H9 (cell line): ENCODE measurements at places on chromosomes 12 and 14.

DNA sequence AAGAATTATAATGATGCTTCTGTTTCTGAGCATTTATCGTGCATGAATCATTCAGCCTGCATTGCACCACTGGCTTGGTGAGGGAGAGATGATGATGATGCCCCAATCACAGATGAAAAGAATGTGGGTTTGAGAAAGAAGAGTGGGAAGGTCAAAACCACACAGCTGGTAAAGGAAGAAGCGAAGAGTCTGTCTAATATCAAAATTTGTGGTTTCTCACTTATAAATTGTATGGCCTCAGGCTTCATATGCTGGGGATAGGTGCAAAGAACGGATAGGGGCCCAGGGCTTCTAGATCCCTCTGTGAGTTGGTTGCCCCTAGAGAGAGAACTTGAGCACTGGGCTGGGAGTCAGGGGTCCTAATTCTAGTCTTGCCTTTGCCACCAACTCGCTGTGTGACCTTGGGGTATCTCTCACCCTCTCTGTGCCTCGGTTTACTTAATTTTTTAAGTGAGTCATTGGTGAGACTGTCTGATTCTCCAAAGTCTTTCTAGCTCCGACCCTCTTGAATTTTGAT is 2.2 kb downstream of the OASL start:
- no peak for DNase-seq

- DNase-seq, result no peak
Observed at GRCh38 chr12:116136340-116136739, 141.2 kb downstream of the MED13L start.

GRCh38 chr12:62903151-62903550 is 31.8 kb downstream of the PPM1H start:
- DNase-seq, result no peak

- DNase-seq, result no peak
Observed at GRCh38 chr14:104474495-104475213, 104.9 kb upstream of the C14orf180 start.

- DNase-seq, result no peak
Observed at GRCh38 chr14:105064001-105064400, 1.2 kb downstream of the GPR132 start.

- DNase-seq, result no peak
Observed at GRCh38 chr12:11896417-11896929, 174.3 kb upstream of the BCL2L14 start.

DNA sequence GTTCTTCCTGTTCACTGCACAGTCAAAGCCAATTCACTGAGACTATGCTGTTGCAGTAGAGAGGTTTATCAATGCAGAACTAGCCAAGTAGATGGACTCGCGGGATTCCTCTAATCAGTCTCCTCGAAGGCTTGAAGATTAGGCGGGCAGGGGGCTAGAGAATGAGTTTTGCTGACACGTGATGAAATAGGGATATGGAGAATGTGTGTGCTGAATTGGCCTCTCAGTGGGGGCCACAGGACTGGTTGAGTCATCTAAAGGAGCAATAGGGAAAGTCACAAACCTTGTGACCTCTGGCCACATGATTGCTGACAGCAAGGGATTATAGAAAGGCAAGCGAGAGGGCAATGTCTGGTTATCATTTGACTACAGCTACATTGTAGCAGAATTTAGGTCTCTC is 12.7 kb downstream of the MIPOL1 start:
- no peak for DNase-seq

GRCh38 chr12:45475594-45475993 is 253.9 kb upstream of the ARID2 start:
- no peak for DNase-seq

DNA sequence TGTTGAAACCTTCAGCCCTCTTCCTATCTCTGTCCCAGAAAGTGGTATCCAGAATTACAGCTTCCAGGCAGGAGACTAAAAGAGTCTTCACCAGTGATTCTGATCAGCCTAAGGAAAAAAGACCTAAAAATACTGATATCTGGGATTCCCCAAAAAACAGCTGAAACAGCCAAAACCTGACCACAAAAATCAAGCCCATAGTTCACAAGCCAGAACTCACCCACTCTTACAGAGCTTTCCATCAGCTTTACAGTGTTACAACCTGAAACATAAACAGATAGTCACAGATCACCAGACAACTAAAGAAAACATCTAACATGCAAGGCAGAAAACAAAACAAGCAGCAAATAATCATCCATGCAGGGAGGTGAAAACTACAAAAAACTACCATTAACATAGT is 26.0 kb upstream of the TSPAN8 start:
- no peak for DNase-seq

DNA sequence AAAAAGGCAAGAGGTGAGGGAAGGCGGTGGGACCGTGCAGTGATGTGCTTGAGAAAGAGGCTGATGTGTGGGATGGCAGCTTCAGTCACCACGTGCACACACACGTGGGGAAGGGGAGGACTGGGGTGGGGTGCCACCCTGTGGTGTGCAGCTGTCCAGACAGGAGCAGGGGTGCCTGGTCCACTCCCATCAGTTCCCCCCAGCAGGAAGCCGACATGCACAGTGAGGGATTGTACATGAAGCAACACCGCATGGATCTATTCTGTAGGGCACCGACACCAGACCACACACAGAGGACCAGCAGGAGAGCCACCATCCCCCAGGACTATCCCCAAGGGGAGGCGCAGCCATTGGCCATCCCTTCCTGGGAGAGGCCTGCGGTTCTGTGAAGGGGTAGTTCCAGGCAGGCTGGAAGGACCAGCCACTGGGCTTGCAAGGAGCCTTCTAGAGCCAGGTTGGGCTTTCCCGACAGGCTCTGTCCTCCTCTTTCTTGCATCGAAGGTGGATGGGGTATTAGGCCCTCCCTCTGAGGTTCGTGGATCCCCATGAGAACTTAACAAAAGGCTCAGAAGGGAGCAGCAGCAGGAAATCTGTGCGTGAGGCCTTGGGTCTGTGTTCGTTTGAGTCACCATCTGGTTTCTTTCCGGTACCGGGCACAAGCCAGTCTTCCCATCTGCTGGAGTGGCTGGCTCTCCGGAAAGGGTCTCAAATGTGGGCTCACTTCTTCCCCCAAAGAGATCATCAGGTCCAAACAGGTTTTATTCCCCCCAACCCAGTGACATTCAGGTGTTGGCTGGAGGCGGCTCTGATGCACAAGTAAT is 59.8 kb downstream of the PLEKHG3 start:
- DNase-seq, result no peak

GRCh38 chr14:61872452-61872851 is 110.2 kb downstream of the SNAPC1 start:
- no peak for DNase-seq

- no peak for DNase-seq
Observed at GRCh38 chr14:54040846-54041245, 84.2 kb upstream of the BMP4 start.

DNA sequence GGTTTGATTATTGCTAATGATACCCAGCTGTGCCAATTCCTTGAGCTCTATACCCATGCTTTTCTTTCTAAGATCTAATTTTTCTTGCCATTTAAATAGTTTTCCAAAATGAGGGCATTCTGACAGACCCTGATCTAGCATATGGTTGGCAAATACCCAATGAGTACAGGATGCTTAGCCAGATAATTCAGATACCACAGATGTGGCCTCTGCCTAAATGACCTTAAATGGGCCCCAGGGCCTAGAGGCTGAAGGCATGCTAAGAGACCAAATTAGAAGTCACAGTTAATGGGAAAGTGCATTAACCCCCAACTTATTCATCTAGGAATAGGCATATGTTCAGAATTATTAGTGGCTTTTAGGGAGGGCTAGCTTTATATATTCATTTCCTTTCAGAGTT is 122.3 kb upstream of the CNOT2 start:
- DNase-seq, result no peak

DNA sequence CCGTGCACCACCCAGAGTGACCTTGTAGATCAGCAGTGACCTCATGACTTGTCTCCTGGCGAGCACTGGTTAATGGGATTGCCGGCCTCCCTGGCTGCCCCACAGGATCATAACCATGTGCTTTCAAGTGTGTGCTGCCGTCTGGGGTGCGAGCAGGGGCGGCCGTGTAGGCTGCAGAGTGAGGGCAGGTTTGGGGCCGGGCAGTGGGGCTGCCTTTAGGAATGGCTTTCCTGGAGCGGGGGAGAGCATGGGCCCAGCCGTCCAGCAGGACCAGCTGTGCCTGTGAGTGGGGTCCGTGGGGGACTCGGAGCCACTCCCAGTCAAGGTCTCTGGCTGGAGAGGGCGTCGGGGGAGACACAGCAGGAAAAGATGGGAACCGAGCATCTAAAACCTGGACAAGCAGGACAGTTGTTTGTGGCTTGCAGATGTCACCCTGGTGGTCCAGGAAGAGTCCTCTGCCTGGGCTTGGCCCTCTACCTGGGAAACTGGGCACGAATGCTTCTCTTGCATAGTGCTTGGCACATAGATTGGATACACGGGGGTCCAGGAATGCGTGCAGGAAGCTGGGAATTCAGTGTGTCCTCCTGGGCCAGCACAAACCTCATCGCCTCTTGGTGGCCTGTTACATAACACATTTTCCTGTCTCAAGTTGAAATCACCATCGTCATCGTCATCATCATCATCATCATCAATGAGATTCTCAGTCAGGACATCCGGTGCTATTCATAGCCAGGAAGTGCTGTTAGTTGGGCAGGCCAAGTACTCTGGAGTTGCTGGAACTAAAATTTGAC is 96.0 kb downstream of the ADGRD1 start:
- no peak for DNase-seq

- no peak for DNase-seq
Observed at GRCh38 chr12:98772818-98773217, 127.7 kb downstream of the APAF1 start.

DNA sequence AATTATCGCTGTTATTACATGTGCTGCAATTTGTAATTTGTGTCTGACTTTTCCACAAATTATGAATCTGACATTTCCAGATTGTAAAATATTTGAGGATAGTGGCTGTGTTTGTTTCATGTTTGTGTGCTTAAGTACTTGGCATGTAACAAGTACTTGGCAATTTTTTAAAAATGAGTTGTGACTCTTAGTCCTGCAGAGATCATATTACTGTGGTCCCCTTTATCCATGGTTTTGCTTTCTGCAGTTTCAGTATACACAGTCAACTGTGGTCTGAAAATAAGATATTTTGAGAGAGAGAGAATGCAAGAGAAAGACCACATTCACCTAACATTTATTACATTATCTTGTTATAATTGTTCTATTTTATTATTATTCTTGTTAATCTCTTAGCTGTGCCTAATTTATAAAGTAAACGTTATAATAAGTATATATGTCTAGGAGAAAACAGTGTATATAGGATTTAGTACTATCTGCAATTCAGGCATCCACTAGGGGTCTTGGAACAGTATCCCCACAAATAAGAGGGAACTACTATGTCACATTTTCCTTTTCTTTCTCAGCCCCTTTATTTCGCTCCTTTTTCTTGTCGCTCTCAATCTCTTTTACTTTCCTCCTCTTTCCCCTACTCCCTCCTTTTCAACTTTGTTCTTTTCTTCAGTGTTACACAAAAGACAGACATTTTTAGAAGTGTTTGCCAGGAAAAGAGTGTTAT is 176.1 kb downstream of the FUT8 start:
- DNase-seq, result no peak

GRCh38 chr12:108052260-108052659 is 76.8 kb upstream of the WSCD2 start:
- DNase-seq, result no peak

DNA sequence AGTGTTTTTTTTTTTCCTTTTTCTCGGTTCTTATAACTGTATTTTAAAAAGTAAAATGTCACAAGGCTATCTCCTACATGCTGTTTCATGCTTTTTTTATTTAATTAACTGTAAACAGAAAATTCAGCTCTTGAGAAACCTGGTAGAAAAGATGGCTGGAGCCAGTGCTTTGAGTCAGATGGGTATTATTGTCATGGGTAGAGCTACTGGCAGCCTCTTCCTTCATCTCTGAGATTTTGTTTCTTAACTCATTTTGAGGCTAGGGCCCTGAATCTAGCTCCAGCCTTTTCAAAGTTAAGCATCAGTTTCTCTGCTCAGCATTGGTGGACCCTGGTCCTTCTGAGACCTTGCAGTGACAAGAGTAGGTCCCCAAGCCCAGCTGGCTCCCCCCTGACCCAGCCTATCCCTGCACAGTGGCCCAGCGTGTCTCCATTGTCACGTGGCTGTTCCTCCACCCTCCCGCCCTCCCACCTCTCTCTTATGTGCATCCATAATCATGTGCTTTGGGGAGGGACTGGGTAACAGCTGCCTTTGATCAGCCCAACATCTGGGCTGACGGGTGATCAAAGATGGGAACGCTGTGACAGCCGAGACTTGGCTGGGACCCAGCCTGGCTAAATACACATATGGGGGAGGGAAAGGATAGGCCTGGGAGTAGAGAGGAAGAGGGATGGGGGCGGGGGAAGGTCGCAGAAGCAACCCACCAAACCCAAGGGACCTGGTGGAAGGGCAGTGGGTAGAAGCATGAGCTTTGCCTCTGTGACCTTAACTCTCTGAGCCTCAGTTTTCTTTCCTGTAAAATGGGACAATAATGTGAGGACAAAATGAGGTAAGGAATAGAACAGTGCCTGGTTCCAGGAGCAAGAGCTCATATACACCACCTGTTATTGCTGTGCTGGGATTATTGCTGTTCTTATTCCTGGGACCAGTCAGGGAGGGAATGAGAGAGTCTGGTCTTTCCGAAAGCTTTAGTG is 24.4 kb upstream of the RBM19 start:
- peak; percentile 56 for DNase-seq

- DNase-seq, result no peak
Observed at GRCh38 chr12:119705182-119705581, 37.2 kb downstream of the PRKAB1 start.

DNA sequence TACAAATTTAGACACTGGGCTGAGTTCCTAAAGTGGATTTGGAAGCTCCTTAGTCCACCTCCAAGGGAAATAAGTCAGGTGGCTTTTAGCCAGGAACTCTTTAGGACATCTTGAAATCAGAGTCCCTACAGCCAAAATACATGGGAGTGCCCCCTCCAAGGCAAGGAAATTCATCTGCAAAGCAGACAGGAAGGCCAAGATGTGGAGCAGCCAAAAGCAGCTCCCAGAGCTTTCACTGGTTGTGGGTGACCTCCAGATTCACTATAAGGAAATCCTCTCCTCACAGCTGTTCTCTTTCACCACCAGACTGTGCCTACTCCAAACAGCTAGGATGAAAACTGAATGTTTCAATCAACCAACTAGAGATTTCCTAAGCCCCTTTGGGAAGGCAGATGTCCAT is 6.6 kb downstream of the TTC9 start:
- DNase-seq, result no peak

DNA sequence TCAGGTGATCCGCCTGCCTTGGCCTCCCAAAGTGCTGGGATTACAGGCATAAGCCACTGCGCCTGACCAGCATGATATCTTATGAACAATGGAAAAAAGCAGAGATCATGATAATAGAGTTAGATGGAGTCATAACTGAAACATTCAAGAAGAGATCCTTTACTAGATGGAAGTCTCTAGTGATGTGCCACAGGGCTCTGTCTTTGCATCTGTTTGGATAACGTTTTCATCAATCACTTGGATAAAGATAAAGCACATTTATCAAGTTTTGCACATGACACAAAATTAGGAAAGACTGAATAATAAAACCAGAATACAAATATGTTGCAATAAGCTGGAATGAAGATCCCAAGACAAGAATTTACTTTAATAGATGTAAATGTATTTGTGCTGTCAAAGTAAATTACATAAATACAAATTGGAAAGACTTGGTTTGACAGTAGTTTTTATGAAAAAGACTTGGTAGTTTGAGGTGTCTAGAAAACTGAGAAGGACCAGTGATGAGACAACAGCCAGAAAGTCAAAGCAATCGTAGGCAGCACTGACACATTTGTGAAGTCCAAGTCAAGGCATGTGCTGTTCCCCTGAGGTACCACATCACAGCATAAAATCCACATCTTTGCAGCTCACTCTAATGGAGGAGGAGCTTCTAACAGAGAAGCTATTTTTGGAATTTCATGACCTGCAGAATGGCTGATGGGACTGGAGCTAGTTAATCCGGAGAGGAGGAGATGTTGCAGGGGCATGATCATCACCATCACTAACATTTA is 28.5 kb downstream of the GPRC5A start:
- no peak for DNase-seq
